ENCODE measurements at places on chromosomes 2 and 18. TPM values are rescaled to one million over a fixed set of nuclear protein-coding genes. Genes with fewer than 3 reads are reported as not detected.

The CCDC141 gene
- total RNA-seq, result 0.08 TPM

The FMNL2 gene
- 15.4 TPM for total RNA-seq

The CNDP1 gene
- total RNA-seq, result 0.97 TPM

The HRH4 gene
- total RNA-seq, result not detected

The WDR12 gene
- 30.2 TPM for total RNA-seq

Measured in suprapubic skin (tissue), 4 donors.